ENCODE measurements at places on chromosomes 3 and 15.
A peak's percentile ranks its signal among the peaks of the same experiment; 100 is the strongest.

DNA sequence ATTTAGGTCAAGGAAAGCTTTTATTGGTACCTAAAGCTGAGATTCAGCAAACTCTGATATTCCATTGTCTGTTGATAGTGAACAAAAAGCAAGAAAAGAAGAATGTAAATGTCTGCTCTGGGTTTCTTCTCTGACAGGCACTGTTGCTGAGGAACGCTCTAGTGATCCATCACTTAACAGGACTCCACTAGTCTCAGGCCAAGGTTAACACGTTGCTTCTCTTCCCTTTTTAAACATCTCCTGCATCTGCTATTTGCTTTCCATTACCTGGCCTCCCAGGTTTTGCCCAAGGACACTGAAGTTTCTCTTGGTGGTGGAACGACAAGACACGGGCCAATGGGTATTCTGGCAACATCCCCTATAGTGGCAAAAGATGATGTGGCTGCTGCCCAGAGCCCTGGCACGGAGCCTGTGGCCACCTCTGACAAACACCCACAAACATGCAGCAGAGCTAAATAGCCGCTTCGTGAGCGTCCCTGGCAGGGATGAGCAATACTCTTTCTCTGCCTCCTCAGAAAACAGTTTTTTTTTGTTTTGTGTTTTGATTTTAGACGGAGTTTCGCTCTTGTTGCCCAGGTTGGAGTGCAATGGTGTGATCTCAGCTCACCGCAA lies 97.8 kb upstream of the AKAP13 start:
- peak; percentile 44 for DNase-seq

DNA sequence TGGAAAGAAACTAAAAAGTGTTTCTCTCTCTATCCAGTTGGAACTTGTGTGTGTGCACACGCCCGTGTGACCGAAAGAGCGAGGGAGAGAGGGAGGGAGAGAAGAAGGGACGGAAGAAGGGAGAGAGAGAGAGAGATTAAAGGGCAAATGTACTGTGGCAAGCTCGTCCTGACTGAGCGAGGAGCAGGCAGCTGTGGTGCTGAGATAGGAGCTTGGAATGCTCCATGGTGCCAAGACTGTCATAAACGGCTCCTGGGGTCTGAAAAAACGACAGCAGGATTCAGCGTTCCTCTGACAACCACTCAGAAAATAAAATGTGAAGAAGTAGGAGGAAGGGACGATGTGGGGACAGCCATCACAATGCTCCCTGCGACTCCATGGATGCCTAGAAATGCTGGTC lies 276.0 kb downstream of the SV2B start:
- DNase-seq = no peak

GRCh38 chr3:52978109-52978754 lies 67.6 kb downstream of the SFMBT1 start:
- no peak for DNase-seq

DNA sequence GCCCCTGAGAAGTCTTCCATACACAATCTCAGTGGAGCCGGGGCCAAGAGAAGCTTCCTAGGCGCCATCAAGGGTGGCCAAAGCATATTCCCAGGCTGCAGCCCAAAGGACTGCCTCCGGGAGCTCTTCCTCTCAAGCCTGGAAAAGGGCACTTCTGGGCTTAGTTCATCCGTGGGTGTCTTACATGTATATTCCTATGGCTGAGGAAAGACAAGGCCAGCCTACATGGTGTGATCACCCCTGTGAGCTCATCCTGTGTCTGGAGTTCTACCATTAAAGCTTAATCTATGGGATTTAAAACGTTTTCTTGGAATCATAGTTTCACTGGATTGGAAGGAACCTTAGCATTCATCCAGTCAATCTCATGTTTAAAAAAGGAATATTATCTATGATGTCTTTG lies 21.9 kb upstream of the TIMP4 start:
- no peak for DNase-seq

- no peak for DNase-seq
Measured at GRCh38 chr3:52423173-52423572, 21.7 kb downstream of the SEMA3G start.

DNA sequence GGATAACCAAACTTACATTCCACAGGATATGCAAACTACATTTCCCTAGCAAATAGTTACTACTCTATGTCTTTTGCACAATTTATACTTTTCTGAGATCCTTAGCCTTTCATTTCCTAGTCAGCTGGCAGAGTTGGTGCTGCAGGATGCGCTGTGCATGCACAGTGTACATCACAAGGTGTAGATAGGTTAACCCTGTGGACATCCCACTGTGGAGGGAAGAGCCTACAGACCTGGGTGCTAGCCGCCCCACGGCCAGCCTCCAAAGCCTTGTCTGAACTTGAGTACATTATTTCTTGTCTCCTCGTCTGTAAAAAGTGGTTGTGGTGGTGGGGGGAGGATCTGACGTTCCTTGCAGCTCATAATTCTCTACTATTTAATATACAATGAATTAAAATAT lies 3.5 kb downstream of the TNFSF10 start:
- no peak for DNase-seq

- peak; percentile 38 for DNase-seq
Measured at GRCh38 chr3:32018757-32019564, 37.4 kb downstream of the ZNF860 start.

DNA sequence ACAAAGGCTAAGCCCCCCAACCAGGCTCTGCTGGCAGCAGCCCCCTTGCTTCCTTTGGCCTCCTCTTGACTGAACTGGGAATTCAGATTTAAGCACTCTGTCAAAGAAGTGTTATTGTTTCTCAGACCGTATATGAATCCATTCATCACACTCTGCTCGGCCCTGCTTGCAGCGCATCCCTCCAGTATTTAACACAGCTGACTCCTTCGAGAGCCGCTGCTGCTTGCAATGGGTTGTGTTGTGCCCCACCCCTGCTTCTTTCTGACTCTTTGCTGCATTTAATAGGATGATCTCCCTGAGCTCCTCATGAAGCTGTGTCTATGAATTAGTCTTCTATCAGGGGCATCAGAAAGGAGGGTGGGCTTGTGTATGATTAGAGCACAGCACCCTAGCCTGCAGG lies 31.2 kb downstream of the C3orf20 start:
- no peak for DNase-seq

GRCh38 chr15:95845862-95846515 lies 484.5 kb upstream of the NR2F2 start:
- no peak for DNase-seq

DNA sequence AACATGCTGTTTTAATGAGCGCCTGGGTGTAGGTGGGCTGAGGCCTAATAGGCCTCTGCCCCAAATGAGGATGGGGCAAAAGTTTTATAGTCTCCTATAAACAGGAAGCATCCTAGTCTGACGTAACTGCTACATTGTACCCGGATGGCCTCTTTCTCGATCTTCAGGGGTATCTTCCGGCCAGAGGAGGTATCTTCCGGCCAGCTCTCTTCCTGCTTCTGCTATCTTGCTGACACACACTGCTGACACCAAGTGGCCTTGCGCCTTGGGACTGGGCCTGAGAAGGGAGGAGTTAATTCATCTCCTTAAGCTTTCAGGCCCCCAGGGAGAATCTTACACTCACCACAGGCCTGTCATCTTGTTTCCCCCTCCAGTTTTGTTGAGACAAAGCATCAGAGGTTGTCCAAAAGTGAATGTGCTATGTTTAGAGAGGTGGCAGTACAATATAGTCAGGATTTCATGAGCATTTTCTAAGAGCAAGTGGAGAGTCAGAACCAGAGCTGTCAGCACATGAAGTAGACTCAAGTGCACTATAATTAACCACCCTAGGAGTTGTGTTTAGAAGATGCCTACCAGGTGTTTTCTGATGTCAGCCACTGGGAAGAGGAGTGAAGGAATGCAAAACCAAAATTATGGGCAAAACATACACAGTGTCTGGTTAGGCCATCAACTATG lies 15.6 kb upstream of the IGSF10 start:
- DNase-seq = no peak

- no peak for DNase-seq
Measured at GRCh38 chr3:63639806-63640205, 12.7 kb upstream of the SNTN start.

DNA sequence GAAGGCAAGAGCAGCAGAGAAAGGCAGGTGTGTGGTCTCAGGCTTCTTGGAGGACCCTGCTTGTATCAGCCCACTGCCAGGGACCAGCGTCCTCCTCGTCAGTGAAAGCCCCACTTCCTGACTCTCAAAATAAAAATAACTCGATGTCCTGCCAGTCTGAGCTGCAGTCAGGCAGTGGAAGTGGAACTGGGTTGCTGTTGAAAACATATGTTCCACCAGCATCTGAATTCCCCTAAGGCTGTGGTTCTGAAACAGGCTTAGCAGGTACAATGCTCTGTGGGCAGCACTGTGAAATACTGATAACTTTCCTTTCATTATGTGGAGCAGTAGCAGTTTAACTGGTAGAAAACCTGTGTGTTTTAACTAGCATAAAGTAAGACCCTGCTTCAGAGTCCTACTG lies 121.6 kb upstream of the EIF1B start:
- no peak for DNase-seq

GRCh38 chr3:2910997-2911396 lies 199.2 kb downstream of the IL5RA start:
- DNase-seq = no peak

- DNase-seq = no peak
Measured at GRCh38 chr3:179512378-179512777, 50.3 kb upstream of the ACTL6A start.

DNA sequence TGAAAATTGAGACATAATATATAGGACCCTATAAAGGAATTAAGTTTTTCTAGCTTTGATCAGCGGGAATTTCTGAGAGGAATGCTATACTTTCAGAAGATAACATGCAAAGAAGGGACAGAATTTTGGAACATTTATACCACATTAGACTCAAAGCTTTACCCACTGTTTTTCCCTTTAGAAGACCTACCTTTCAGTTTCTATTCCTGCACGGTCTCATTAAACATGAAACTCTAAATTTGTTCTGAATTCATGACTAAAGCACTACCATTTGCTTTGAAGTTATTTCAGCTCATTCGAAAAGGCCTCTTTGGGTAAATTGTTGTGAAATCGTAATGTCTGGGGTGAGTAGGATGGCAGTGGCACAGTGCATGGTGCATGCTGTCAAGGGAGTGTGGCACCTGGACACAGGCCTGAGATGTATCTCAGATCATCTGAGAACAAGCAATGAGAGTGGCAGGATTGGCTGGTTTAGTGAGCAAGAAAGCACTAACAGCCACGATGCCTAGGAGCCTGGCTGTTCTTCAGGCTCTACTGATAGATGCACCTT lies 42.5 kb downstream of the CHCHD4 start:
- DNase-seq = no peak

GRCh38 chr3:100953103-100953502 lies 40.1 kb downstream of the ABI3BP start:
- DNase-seq = no peak

DNA sequence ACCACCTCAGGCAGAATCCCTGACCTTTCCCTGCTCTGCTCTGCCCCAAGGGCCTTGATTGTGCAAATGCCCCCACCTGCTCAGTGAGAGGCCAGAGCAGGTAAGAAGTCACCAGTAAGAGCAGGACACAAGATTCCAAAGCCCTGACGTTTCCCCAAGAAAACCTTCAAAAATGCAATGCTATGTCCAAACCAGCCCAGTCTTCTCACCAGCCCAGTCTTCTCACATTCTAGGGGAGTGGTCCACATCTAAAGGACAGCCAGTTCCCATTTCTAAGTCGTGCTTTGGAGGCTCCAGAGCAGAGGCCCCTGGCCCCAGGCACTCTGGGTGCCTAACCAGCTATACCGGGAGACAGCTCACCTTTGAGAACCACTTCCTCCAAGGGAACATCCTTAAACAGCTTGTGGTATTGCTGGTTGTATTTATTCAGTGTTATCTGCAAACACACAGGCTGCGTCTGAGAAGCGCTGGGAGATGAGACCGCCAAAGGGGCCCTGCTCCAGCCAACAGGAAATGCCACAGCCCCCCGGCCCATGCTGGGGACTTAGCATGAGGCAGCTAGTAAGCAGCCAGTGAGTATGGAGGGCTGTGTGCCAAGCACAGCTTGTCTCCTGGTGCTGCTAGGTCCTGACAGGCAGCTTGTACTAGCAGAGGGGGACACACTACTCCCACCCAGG lies 29.3 kb downstream of the GRAMD2A start:
- DNase-seq = no peak

All from stromal cell of bone marrow (primary cell).